ENCODE measurements at places on chromosomes 2 and 18.

DNA sequence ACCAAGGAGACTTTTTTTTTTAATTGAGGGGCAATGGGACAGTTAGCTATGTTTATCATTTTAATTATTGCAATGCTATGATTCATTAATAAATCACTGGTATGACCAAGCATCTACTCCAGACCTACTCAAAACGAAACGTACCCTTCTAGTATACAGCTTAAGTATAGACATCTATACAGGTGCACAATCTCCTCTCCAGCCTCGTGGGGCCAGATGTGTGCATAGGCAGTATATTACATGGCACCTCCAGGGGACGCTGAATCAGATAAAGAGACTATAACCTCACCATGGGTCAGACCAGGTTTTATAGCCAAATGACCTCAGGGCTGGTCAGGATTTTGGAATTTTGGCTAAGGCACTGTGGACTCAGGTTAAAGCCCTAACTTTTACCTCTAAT, 86.6 kb downstream of the SS18 start:
- DNase-seq: no peak

GRCh38 chr2:176699098-176699497, 429.9 kb downstream of the MTX2 start:
- no peak for DNase-seq

GRCh38 chr18:41765460-41765859, 189.6 kb upstream of the PIK3C3 start:
- DNase-seq: no peak

- DNase-seq: no peak
These were observed 728.8 kb upstream of the PIK3C3 start for GRCh38 chr18:41226186-41226585.

- DNase-seq: peak; percentile 22
These were observed 6.0 kb downstream of the NEMP2 start for GRCh38 chr2:190528521-190529001.

- no peak for DNase-seq
These were observed 7.8 kb downstream of the CCDC85A start for GRCh38 chr2:56191617-56192016.

GRCh38 chr2:196431957-196432356, 207.6 kb upstream of the CCDC150 start:
- no peak for DNase-seq

All from HS-5 (cell line).